ENCODE measurements at places on chromosomes 2 and 18.

- no peak for DNase-seq
Observed at GRCh38 chr2:84851876-84852275, 29.0 kb downstream of the TRABD2A start.

DNA sequence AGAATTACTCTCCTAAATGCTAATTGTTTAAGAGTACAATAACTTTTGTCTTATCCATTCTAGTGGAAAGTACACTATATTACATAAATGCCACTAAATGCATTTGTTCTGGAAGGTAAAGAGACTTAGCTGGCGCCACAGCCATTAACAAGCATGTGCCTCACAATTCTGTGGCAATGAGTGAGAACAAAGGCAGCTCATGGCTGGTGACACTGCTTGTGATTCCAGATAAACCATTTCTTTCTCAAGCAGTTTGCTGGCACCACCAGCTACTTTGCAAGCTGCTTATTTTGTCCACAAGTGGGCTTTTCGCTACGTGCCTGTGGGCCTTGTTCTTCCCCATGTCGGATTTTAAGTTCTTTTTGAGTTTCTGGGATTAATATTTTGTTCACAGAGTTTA, 147.6 kb upstream of the SMAD7 start:
- DNase-seq: no peak

- no peak for DNase-seq
Observed at GRCh38 chr2:226334981-226335720, 464.5 kb downstream of the IRS1 start.

GRCh38 chr2:9392898-9393765, 30.2 kb downstream of the ITGB1BP1 start:
- no peak for DNase-seq

DNA sequence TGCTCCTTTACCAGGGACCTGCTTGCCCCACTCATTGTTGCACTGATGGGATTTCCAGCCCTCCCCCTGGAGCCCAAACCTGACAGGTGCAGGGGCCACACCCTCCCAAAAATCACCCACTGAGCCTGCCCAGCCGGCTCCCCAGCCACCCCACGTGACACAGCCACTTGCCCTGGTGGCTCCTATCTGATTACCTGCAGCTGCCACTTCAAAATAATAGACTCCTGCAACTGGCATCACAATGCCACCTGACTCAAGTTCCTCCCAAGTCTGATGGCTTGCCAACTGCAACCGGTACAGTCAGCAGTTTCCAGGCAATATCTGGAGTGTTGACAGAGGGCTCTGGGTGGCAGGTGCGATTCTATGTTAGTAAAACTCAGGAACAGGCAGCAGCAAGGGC, 66.2 kb downstream of the CRACDL start:
- DNase-seq: no peak

GRCh38 chr2:187302116-187302515, 145.9 kb downstream of the CALCRL start:
- no peak for DNase-seq

DNA sequence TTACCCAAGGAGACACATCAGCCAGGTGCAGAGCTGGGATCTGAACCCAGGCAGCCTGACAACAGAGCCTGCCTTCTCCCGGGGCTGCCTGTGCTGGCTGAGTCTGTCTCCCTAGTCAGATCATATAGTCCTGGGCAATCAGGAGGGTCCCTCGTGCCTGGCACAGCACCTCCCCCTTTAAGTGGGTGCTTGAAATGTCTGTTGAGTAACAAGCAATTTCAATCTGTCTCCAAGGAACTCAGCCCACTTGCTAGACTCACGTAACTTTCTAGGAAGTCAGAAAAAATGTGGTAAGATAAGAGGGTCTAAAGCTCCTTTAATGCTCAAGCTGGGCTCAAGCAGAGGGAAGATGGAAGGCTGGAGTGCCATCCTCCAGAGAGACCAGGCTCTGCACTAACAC, 51.9 kb downstream of the REEP1 start:
- no peak for DNase-seq

DNA sequence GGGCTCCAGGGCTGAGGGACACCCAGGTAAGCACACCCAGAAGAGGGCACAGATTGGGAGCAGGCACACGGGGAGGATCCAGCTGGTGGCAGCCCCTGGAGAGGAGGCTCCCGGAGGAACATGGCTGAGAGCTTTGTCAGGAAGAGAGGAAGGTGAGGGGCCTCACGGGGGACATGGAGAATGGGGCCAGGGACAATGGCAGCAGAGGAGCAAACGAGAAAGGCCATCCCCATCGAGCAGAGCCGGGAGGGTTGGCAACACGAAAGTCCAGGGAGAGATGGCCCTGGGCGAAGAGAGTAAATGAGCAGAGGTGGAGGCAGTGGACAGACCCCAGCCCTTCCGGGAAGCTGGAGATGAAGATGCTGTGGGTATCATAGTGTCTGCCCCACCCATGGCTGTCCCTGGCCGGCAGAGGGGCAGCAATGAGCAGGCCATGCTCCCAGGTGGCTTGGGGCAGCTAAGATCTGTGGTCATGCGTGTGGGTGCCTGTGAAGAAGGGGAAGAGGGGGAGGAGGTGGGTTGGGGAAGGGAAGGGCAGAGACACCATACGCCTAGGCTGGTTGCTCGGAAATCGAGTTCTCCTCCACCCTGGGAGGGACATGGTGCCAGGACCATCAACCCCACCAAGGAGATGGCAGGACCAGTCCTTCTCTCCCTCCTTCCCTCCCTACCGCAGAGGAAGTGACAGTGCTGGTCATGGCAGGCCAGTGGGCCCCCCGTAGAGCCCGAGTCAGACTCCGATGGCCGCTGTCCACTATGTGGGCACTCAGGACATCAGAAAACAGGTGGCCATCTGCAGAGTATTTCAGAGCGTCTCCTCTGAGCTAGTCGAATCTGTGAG, 191.7 kb downstream of the NDUFA10 start:
- DNase-seq: no peak

GRCh38 chr2:32792416-32792815, 154.3 kb upstream of the LTBP1 start:
- DNase-seq: no peak

GRCh38 chr2:208595386-208596275, 189.0 kb downstream of the PTH2R start:
- no peak for DNase-seq

- no peak for DNase-seq
Observed at GRCh38 chr2:23073671-23074070, 311.3 kb upstream of the KLHL29 start.

DNA sequence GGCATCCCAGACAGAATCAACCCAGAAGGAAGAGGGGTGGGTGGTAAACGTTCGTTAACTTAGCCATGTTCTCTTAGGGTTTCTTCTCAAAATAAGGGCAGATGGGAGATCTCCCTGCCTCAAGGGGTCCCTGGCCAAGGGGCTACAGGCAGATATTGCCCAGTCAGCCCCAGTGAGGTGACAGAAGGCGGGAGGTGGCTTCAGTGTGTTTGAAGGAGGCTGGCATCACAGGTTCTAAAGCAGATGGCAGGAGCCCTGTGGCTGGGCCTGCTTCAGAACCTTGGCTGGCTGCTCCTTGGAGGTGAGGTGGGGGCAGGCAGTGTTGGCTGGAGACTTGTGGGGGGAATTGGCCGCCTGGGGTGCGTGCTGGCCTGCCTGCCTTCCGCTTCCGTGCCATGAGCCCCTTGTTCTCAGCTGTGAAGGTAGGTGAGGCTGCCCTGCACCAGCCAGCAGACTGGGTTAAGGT, 23.5 kb downstream of the HPCAL1 start:
- no peak for DNase-seq

DNA sequence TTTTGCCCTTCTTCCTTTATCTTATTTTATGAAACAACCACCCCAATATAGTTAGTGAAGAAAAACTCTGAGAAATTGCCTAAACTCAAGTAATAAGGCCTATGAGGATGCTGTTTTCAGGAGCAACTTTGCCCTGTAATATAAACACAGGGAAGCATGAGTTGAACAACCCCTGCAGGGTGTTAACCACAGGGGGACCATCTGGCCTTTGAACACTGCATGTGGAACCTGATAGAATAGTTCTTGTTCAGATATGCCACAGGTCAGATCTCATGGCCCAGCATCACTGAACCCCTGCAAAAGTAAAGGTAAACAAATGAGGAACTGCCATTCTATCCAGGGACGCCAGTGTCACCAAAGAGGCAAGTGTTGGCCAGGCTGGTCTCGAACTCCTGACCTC, 82.6 kb downstream of the MAPK4 start:
- no peak for DNase-seq

DNA sequence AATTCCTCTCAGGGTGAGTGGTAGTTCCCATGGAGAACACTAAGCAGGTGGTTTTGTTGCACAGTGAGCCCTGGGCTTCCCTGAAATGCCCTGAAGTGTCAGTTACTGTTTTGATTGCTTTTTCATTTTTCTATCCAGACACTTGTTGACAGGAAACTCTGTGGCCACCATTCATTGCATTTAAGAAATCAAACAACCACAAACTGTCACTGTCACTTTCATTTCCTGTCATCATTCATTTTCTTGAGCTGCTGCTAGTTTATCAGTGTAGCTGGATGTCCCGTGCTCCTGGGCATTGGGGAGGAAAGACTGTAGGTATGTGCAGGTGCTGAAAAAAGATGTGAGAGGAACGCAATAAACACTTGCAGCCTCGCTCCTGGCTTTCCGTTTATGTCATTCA, 891.6 kb upstream of the ZEB2 start:
- no peak for DNase-seq

- DNase-seq: no peak
Observed at GRCh38 chr2:95266781-95267430, 7.3 kb upstream of the PROM2 start.

DNA sequence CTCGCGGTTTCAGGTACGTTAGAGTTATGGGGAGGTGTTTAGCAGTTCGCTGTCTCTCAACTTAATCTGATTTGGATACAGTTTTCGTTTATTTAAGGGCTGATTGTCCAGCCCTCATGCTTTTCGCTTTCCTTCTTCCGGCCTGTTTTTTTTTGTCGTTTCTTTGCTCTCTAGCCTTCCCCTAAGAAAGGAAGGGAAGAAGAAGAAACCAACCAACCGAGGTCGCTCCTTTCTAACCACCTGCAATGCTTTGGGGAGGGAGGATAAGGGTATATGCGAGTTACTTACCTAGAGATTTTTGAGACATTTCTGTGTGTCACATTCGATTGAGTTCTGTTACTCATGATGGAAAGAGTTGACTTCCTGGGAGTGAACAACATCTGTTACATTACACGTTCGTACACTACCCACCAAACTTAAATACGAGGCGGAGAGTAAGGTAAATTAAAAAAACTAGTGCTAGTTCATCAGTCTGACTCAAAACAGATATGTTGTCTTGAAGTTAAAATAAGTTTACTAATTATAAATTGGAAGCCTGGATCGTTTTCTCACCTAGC, 918 bp downstream of the EIF5B start:
- no peak for DNase-seq

DNA sequence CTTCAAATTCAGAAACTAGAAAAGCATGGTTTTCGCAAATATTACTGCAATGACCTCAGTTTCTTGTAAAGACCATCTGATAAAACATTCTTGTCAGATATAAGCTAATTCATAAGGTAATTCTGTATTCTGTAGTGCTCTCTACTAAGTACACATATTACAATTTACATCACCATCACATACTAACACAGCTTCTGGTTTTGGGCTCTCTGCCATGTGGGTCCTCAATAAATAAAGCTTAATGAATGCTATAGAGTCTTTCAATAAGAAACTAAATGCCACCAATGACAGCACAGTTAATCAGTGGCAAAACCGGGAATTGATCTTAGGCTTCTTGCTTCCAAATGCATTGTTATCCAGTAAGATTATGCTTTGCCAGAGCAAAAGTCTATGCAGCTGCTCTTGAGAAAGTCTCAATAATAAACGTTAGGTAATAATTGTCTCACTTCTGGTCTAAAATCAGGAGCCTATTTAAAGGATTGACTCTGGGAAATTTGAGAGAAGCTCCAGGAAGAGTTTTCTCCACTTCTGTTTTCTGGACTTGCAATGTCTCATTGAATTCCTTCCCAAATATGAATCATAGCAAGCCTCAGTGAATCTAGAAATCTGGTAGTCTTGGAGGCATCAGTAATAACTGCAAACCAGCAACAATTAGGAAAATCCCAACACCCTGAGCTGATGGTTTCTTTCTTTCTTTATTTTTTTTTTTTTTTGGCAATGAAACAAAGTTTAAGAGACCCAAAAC, 67.9 kb upstream of the RAPGEF4 start:
- no peak for DNase-seq

GRCh38 chr2:97736608-97737330, 23.4 kb downstream of the ZAP70 start:
- DNase-seq: no peak

GRCh38 chr2:184119989-184120800, 478.1 kb upstream of the ZNF804A start:
- no peak for DNase-seq

- no peak for DNase-seq
Observed at GRCh38 chr18:24651434-24651833, 191.0 kb downstream of the HRH4 start.

DNA sequence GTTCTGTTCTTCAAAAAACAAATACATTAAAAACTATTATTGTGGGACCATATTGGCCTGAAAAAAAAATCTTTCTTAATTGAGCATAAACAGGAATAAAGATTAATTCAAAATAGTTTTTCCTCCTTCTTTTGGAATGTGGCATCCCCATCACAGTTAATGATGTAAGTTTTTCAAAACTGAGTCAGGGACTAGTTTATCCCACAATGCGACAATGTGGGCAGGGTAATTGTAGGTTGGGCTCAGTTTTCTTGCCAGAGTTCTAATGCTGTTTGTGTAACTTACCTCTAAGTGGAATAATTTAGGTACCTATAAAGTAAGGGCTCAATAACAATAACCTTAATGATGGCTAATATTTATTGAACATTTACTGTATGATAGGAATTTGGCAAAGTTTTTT, 82.0 kb downstream of the PMS1 start:
- no peak for DNase-seq

GRCh38 chr2:205683502-205684367, 1.4 kb downstream of the NRP2 start:
- no peak for DNase-seq

DNA sequence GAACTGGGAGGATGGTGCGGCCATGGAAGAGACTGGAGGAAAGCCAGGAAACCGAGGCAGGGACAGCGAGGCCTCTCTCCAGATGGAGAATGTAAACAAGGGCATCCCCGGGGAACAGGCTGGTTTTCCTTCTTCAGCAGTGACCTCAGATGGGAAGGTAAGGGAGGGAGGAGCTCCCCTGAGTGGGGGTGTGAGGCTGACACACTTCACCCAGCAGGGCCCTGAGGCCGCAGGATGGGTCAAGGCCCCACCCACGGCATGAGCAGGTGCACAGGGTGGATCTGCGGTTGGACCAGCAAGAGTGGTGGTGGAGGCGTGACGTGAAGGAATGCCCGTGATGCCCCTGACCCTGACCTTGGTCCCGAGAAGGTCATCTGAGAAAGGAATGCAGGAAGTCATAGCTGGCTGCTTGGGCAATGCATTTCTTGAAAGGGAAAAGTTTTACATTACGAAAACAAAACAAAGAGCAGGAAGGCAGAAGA, 48.1 kb downstream of the ADCY3 start:
- no peak for DNase-seq

- DNase-seq: no peak
Observed at GRCh38 chr2:64203858-64204632, 59.8 kb upstream of the PELI1 start.

GRCh38 chr2:19868701-19869580, 32.8 kb downstream of the TTC32 start:
- DNase-seq: no peak
